Stimulated activated CD4-positive, alpha-beta T cell treated with anti-CD3 and anti-CD28 coated beads, Interleukin-12 subunit alpha, Interleukin-12 subunit beta, amount 100 ng/mL, for 4 hours (primary cell): ENCODE measurements at places on chromosomes 5 and 9.

- DNase-seq, result no peak
Observed at GRCh38 chr9:112050544-112051475, 124.3 kb downstream of the SUSD1 start.

- no peak for DNase-seq
Observed at GRCh38 chr5:65149827-65150226, 331.9 kb downstream of the ADAMTS6 start.

- DNase-seq, result no peak
Observed at GRCh38 chr9:33172256-33173238, 5.4 kb upstream of the B4GALT1 start.

DNA sequence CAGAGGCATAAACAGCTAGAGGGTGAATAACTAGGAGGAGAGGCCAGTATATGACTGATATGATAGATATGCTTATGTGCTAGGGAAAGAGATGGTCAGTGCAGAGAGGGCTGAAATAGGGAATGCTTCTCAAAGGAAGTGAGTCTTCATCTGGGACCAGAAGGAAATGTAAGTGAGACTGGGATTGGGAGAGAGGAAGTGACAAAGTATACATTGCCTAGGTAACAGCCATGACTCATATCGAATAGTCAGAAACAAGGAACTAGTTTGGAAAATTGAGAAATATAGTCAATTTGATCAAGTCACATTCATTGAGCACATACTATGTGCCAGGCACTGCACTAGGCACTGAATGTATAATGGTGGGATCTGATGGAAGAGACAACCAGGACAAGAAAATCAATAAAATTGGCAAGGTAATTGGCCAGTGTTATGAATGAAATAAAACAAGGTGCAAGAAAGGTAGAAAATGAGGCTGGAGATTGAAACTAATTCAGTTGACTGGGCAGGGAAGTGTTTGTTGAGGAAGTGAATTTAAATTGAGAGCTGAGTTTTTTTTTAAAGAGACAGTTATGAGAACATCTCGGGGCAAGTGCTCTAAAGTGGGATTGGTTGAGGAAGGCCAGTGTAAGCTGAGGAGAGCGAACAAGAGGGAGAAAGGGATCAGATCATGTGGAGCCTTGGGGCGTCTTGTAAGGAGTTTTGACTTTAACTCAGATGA lies 4.3 kb downstream of the ERAP2 start:
- DNase-seq, result no peak

DNA sequence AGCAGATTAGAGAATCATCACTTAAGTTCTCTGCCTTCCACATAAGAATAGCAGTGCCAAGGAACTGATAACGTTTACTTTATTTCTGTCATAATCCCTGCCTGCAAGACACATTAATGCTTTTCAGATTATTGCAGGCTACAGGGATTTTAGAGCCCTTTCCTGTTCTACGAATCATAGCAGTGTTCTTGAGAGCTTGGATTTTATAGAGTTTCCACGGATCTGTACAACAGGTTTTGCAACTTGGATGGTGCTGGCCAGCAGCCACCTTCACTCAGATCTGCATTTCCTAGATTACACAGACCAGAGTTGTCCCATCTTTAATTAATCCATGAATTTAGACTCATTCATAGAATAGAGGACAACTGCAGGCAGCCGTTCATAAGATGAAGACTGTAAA lies 38.1 kb downstream of the SLC12A2 start:
- no peak for DNase-seq

DNA sequence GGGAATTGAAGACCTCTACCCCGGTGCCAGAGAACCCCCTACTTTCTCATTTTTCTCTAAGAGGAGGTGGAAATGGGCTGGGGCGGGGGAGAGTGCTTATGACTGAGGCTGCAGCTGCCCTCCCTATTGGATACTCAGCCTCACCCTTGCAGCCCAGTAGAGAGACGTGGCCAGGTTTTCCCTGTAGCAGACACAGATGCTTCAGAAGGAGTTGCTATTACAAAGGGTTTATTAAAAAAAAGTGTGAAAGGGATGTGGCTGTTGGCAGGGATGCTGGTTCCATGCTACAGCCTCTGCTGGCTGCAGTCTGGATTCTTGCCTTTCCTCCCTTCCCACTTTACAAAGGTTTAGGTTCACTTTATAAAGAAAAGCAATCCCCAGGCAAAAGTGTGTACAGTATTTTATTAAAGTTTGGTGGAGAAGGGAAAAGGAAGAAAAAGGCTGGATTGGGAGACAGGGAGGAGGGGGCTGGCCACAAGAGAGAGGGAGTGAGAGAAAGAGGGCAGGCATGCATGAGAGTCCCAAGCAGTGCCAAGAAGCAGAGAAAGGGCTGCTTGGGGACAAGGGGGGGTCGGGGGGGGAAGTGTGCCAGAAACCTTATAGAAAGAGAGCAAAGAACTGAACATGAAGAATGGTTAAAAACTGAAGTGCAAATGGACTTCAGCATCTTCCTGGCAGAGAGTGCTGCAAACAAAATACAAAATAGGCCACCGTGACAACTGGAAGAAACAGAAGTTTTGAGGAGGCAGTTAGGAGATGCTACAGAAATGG lies 29.5 kb upstream of the NFIB start:
- no peak for DNase-seq

DNA sequence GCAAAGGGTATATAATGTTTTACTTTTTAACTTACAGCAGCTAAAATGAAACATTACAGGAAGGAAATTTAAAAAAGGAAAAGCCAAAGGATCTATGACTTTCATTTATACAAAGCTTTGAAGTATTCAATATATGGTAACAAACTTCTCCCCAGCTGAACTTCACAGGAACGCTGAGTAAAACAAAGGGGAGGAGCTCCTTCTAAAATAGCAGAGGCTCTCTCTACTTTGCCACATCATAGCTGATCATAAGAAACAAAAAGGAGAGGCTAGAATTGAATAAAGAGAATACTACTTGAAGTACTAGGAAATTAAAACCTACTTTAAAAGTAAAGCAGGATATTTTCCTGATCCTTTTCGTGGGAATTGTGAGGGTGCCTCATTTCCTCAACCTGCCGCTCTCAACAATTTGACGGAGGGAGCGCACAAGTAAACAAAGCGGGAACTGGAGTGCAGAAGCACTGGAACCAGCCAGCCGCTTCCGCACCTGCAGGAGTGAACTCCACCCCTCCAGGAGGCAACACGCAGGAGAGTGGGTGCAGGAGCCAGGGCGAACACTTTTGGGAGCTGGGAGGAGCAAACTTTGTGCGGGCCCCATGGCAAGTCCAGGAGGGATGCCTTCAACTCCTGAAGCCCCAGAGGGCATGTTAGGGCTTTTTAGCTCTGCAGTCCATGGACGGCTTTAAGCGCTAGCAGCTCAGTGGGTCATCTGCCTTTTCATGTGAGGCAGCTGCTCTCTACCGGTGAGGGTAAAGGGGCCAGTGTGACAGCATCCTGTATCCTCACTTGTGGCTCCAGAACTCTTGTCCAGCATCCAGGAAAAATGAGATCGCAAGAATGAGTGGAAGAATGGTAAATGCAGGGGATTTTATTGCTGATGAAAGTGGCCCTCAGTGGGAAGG lies 757.4 kb downstream of the PTPRD start:
- DNase-seq, result no peak
